ENCODE measurements at places on chromosomes 5 and 9.

DNA sequence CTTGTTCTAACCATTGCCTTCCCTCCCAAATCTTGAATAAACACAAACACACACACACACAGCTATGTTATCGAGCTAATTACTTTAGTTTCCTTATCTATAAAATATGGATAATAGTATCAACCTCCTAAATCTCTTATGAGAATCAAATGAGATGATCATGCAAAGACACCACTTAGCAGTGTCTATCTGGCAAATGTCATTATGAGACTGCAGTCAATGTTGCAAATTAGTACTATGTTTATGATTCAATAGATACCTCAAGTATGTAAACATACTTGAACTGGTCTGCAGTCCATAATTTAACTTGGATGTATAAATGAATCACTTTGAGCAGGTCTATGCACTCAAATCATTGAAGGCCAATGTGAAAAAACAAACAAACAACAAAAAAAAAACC is 22.2 kb upstream of the ERAP2 start:
- H3K27ac ChIP-seq, result no peak overlapping the region
- DNase-seq, result no peak
- no peaks in the 10 kb centered on the region for H3K36me3 ChIP-seq
- no peak overlapping the region for H3K4me3 ChIP-seq

GRCh38 chr5:32500181-32500580 is 55.6 kb upstream of the ZFR start:
- H3K27me3 ChIP-seq, result peaks cover 63% of the 10 kb centered on the region
- H3K36me3 ChIP-seq, result no peaks in the 10 kb centered on the region
- no peaks in the 10 kb centered on the region for H3K4me1 ChIP-seq

- H3K36me3 ChIP-seq, result peaks cover 5% of the 10 kb centered on the region
- H3K4me3 ChIP-seq, result no peak overlapping the region
- no peak for DNase-seq
Observed at GRCh38 chr5:83494666-83495065, 23.1 kb downstream of the VCAN start.

DNA sequence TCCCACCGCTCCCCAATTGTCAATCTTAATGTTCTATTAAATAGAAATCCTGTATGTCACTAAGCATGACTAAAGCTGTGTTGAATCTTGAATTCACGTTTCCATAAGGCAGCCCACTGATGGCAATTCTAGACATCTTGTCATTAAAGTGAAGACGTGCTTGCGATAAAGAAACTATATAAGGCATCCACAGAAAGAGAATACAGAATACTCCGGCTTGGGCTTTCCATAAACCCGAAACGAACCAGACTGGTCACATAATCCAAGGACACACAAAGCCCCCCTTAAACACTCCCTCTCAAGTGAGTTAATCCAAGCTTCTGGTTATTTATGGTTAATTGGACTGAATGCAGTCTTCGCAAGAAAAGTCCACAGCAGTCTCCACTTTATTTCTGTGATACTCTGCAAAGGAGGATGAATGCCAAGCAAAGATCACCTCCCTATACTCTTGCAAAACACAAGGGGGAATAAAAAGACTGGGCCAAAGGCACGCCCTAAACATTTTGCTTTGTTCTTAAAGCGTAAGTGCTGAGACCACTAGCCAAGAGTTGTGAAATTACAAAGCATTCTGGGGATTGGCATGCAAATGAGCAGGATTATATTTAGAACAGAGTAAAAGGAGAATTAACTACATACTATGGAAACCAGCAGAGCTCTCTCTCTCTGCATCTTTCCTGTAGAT is 54.7 kb downstream of the DPYSL3 start:
- no peak for DNase-seq
- H3K27me3 ChIP-seq, result peaks cover 21% of the 10 kb centered on the region
- H3K27ac ChIP-seq, result no peak overlapping the region
- peaks cover 8% of the 10 kb centered on the region for H3K4me1 ChIP-seq
- H3K36me3 ChIP-seq, result peaks cover 26% of the 10 kb centered on the region

DNA sequence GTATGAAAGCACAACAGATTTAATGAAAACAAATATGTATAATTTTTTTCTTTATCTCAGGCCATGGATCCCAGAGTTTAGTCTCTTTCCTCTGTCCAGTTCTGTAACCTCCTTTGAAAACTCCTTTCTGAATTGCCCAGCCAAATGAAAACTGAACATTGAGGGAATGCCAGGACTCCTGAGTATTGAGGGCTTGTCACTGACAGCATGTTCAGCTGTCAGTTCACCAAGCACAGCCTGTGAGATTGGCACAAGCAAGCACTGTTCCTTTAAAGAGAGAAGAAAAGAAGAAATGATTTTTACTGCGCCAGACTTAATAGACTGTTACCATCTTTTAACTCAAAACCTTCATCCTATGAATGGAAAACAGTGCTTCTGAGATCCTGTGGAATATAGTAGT is 27.3 kb downstream of the TTC1 start:
- no peak for DNase-seq
- H3K27ac ChIP-seq, result no peak overlapping the region
- H3K36me3 ChIP-seq, result peaks cover 36% of the 10 kb centered on the region
- no peaks in the 10 kb centered on the region for H3K27me3 ChIP-seq
- H3K4me3 ChIP-seq, result no peak overlapping the region

GRCh38 chr5:150046031-150046430 is 40.3 kb downstream of the CSF1R start:
- no peak for DNase-seq
- H3K4me3 ChIP-seq, result no peak overlapping the region
- no peak overlapping the region for H3K27ac ChIP-seq
- peaks cover 28% of the 10 kb centered on the region for H3K4me1 ChIP-seq
- peaks cover 64% of the 10 kb centered on the region for H3K36me3 ChIP-seq

DNA sequence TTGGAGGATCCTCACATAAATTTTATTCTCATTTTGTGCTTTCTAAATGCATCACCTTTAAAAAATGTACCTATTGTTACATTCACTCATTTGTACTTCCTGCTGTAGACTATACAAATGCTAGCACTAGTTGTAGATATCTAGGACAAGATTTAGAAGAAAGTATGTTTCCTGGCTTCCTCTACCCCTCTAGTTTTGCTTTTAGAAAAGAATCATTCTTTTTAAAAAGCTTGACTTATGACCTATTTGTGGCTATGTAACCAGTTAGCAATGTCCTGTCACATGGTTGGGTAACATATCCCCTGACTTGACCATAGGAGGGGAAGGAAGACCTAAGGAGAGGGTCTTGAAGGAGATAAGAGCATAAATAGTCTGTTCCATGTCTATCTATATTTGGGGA is 13.3 kb downstream of the CAMK4 start:
- H3K27me3 ChIP-seq, result no peaks in the 10 kb centered on the region
- no peak overlapping the region for H3K4me3 ChIP-seq
- peak overlapping the region; percentile 40 for H3K27ac ChIP-seq
- H3K4me1 ChIP-seq, result peaks cover 18% of the 10 kb centered on the region

GRCh38 chr9:2110036-2110435 is 94.9 kb downstream of the SMARCA2 start:
- H3K4me1 ChIP-seq, result no peaks in the 10 kb centered on the region
- no peaks in the 10 kb centered on the region for H3K36me3 ChIP-seq
- H3K27ac ChIP-seq, result no peak overlapping the region
- no peak overlapping the region for H3K4me3 ChIP-seq

GRCh38 chr5:121006217-121006616 is 542.1 kb downstream of the PRR16 start:
- H3K27ac ChIP-seq, result no peak overlapping the region
- H3K27me3 ChIP-seq, result no peaks in the 10 kb centered on the region
- no peaks in the 10 kb centered on the region for H3K4me1 ChIP-seq
- DNase-seq, result no peak

GRCh38 chr9:33202552-33203201 is 35.5 kb upstream of the B4GALT1 start:
- no peaks in the 10 kb centered on the region for H3K4me1 ChIP-seq
- H3K27me3 ChIP-seq, result peaks cover 52% of the 10 kb centered on the region
- no peak overlapping the region for H3K4me3 ChIP-seq
- no peak overlapping the region for H3K27ac ChIP-seq

GRCh38 chr5:103389846-103390245 is 131.3 kb downstream of the MACIR start:
- no peak overlapping the region for H3K27ac ChIP-seq
- no peaks in the 10 kb centered on the region for H3K27me3 ChIP-seq
- no peaks in the 10 kb centered on the region for H3K4me1 ChIP-seq

GRCh38 chr5:44245935-44246334 is 143.3 kb downstream of the FGF10 start:
- H3K27ac ChIP-seq, result no peak overlapping the region
- no peaks in the 10 kb centered on the region for H3K27me3 ChIP-seq
- H3K4me1 ChIP-seq, result no peaks in the 10 kb centered on the region
- H3K36me3 ChIP-seq, result no peaks in the 10 kb centered on the region
- no peak for DNase-seq
- H3K4me3 ChIP-seq, result no peak overlapping the region

DNA sequence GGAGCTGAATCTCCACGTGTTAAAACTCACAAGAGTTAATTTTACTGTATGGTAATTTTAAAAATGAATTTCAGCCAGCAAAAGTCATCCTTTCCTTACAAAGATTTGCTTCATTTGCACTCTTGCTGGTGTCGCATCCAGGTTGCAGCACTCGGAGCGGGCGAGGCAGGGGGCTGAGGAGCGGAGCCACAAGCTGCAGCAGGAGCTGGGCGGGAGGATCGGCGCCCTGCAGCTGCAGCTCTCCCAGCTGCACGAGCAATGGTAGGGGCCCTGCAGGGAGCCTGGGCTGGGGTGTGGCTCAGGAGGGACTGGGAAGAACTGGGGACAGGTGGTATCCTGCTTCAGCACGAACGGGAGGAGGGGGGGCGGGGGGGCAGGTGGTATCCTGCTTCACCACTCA is 27.1 kb downstream of the HNRNPH1 start:
- H3K4me3 ChIP-seq, result no peak overlapping the region
- no peaks in the 10 kb centered on the region for H3K27me3 ChIP-seq
- no peak for DNase-seq
- H3K27ac ChIP-seq, result no peak overlapping the region
- peaks cover 85% of the 10 kb centered on the region for H3K36me3 ChIP-seq

- no peak for DNase-seq
- no peaks in the 10 kb centered on the region for H3K36me3 ChIP-seq
- no peak overlapping the region for H3K27ac ChIP-seq
- H3K4me1 ChIP-seq, result no peaks in the 10 kb centered on the region
- no peak overlapping the region for H3K4me3 ChIP-seq
- no peaks in the 10 kb centered on the region for H3K27me3 ChIP-seq
Observed at GRCh38 chr9:100071271-100071670, 27.5 kb downstream of the ERP44 start.

DNA sequence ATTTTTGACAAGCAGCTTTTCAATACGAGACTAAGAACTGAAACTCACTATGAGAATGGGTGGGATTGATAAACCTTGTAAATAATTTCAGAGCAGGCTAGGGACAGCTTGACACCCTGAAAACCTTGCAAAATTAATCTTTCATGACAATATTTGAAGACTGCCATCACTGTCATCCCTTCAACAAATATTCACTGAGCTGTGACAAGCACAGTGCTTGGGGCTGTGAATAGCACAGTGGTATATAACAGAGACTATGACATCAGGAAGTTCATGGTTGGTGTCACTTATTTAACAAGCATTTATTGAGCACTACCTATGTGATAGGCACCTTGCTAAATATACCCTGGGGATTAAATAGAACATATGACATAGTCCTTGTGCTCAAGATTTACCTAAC is 741.0 kb upstream of the RIOK2 start:
- H3K4me1 ChIP-seq, result no peaks in the 10 kb centered on the region
- no peak for DNase-seq
- no peak overlapping the region for H3K4me3 ChIP-seq
- no peaks in the 10 kb centered on the region for H3K27me3 ChIP-seq
- no peak overlapping the region for H3K27ac ChIP-seq

- DNase-seq, result no peak
- peaks cover 25% of the 10 kb centered on the region for H3K4me1 ChIP-seq
- no peaks in the 10 kb centered on the region for H3K27me3 ChIP-seq
- peaks cover 9% of the 10 kb centered on the region for H3K36me3 ChIP-seq
Observed at GRCh38 chr9:127580366-127580765, 31.7 kb upstream of the STXBP1 start.

DNA sequence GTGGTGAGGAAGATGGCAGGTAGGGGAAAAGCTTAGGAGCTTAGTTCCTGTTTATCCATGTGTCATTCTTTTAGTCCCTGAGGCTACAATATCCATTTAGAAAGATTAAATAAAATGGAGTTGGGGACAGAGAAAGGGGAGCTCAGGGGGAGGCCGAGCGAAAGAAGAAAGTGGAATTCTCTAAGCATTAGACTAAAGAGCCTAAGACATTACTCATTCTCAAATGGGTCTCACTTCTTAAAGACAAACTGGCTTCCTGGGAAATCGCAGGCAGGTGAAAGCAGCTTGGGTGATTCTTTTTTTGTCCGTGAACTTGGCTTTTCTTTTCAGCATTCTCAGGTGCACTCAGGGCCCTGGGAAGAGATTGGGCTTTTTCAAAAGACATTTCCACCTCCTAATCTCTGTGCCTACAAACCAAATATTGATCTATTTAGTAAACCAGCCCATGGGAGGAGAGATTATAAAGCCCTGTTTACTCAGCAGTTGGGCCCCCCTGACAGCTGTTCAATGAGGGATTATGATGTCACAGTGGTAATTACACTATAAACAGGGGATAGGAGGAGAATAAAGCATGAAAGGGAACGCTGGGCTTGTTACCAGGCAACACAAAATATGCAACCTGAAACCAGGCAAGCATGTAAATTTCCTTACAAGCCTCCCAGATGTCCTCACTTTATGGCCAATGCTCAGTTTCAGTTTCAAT is 584.0 kb downstream of the ACTL7B start:
- peak overlapping the region; percentile 90 for H3K27ac ChIP-seq
- DNase-seq, result peak; percentile 34
- H3K4me3 ChIP-seq, result peak overlapping the region; percentile 70
- H3K36me3 ChIP-seq, result peaks cover 10% of the 10 kb centered on the region

GRCh38 chr5:3996707-3997336 is 401.2 kb downstream of the IRX1 start:
- no peaks in the 10 kb centered on the region for H3K36me3 ChIP-seq
- no peak overlapping the region for H3K4me3 ChIP-seq
- no peak overlapping the region for H3K27ac ChIP-seq
- no peak for DNase-seq
- no peaks in the 10 kb centered on the region for H3K4me1 ChIP-seq
- no peaks in the 10 kb centered on the region for H3K27me3 ChIP-seq

- H3K36me3 ChIP-seq, result no peaks in the 10 kb centered on the region
- no peak overlapping the region for H3K27ac ChIP-seq
- H3K27me3 ChIP-seq, result no peaks in the 10 kb centered on the region
- no peak overlapping the region for H3K4me3 ChIP-seq
- peaks cover 7% of the 10 kb centered on the region for H3K4me1 ChIP-seq
- DNase-seq, result no peak
Observed at GRCh38 chr9:22528485-22528884, 81.9 kb downstream of the DMRTA1 start.

- DNase-seq, result no peak
- no peaks in the 10 kb centered on the region for H3K36me3 ChIP-seq
- no peak overlapping the region for H3K27ac ChIP-seq
- H3K4me1 ChIP-seq, result peaks cover 5% of the 10 kb centered on the region
- H3K4me3 ChIP-seq, result no peak overlapping the region
Observed at GRCh38 chr5:68187268-68188055, 28.1 kb upstream of the PIK3R1 start.

Data from Calu3 (cell line).